Thoracic aorta endothelial cell (primary cell): ENCODE measurements at places on chromosomes 3 and 15. TPM values are rescaled to one million over a fixed set of nuclear protein-coding genes. Genes with fewer than 3 reads are reported as not detected.

Gene CPN2
- not detected in 2 replicates for total RNA-seq

Gene BCHE
- total RNA-seq: 0.13 and 0.14 TPM in 2 replicates

Gene SCN11A
- 0.14 and 0.27 TPM in 2 replicates for total RNA-seq

Gene TTC14
- total RNA-seq: 48.7 and 52.9 TPM in 2 replicates

Gene METTL6
- 27.5 and 38.2 TPM in 2 replicates for total RNA-seq

Gene DALRD3
- total RNA-seq: 31.0 and 35.0 TPM in 2 replicates

Gene C3orf22
- not detected in 2 replicates for total RNA-seq

Gene ZFYVE19
- 18.5 and 27.3 TPM in 2 replicates for total RNA-seq

Gene LMAN1L
- total RNA-seq: under 0.01 and 0.07 TPM in 2 replicates

Gene TAGLN3
- total RNA-seq: 0.40 TPM in 1 of 2 replicates, not detected in the other

Gene CHDH
- under 0.01 and 1.1 TPM in 2 replicates for total RNA-seq
